ENCODE measurements at places on chromosomes 12 and 14.

- no peak for DNase-seq
Measured at GRCh38 chr12:74641694-74642093, 104.1 kb downstream of the ATXN7L3B start.

DNA sequence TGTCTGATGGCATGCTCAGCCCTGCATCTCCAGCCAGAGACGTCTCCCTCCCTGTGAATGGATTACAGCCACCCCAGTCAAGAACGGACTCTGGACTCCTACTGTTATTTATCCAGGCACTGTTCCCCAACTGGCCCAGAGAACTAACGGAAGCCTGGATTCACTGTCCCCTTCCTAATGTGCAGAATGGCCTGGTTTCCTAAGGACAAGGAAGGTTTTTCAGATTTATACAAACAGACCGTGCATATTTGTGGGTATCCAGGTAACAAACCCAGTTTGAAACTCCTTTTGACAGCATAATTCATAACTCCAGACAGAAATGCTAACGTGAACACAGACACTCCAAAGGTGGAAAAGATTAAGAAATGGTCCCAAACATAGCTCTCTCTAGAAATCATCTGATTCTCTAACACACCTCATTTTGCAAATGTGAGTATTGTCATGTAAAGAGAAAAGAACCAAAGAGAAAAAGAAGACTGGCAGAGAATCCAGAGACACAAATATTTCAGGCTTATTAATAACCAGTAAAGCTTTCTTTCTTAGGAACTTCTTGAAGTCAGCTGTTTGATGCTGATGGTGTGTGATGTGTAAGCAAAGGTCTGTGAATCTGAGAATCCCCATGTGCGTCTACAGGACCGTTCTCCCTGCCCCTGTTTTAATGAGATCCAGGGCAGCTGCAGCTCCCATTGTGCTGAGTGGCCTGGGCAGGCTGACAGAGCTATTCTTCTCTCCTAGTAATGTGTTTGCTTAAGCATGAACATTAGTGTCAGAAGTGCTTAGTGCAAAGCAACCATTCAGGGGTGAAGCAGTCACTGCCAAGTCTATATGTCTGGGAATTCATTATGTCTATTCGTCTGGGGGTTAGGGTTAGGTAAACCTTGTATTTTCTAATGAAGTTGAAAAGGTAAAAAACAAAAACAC, 86.8 kb upstream of the HIF1A start:
- DNase-seq, result peak; percentile 91

DNA sequence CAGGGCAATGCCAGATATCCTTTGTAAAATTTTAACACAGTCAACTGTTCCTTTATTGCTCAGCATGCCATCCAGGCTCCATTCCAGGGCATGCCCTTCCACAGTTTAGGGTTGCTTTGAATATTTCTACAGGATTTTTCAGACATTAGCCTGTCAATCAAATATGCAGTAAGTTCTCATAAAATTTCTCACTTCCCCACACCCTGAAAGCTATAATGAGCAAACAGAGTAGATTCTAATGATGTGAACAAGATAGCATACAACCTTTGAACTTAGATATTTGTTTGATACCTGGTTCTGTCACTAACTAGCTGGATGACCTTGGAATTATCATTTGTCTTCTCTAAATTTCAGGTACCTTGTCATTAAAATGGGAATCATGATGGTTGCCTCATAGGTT, 251.2 kb downstream of the SYT1 start:
- no peak for DNase-seq

GRCh38 chr12:84072961-84073360, 839.6 kb downstream of the SLC6A15 start:
- no peak for DNase-seq

DNA sequence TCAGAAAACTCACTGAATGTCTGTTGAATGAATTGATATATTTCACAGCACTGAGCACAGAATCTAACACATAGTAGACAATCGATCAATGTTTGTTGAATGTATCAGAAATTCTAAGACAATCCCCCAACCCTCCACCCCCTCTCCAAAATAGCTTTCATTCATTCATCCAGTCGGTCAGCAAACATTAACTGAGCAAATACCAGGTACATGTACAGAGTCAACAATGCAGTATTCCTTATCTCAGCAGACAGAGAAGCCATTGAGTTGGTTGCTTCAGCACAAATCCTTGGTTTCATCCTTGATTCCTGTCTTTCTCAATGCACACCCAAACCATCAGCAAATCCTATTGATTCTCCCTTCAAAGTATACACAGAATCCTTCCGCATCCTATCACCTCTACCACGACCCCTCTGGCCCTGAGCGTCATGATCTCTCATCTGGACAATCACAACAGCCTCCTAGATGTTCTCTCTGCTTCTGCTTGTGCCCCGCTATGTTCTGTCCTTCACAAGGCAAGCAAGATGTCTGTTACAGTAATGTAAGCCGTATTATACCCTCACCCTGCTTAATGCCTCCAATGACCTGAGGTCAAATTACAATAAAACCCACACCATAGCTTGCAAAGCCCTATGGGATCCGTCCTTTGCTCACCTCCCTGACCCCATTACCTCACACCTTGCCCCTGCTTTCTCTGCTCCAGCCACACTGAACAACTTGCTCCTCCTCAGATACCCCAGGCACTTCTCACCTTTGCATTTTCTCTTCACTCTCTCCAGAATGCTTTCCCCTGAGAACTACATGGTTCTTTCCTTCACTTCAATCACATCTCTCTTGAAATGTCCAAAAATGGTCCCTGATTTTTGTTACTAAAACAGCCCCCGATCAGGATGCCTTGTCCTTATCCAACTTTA, 738.1 kb upstream of the TBX3 start:
- no peak for DNase-seq

DNA sequence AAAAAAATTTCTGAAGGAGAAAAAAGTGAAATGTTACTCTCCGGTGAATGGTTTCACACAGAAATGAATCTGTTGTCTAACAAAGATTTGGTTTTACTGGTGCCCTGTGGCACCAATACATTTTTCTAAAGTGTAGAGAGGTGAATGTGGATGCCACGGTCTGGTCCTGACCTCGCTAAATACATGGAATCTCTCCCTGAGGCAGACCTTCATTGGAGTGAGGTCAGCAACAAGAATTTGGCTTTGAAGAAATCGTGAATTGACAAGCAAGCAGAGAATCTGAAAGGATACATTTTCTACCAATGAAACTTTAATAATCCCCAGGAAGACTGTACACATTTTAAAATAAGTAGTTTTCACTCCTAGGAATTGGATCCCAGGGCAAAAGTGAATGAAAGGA, 81.2 kb upstream of the OTOGL start:
- no peak for DNase-seq

DNA sequence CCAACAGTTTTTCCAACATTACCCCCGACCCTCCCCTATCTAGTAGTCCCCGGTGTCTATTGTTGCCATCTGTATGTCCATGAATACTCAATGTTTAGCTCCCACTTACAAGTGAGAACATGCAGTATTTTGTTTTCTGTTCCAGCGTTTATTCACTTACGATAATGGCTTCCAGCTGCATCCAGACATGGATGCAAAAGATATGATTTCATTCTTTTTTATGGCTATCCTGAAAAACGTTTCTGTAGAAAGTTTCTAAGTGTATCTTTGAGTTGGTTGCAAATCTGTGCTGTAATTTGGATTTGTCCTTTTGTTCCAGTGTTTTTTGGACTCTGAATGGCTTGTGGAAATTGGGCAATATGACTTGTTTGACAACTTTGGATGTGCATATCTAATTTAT, 11.7 kb downstream of the SP1 start:
- DNase-seq, result no peak

DNA sequence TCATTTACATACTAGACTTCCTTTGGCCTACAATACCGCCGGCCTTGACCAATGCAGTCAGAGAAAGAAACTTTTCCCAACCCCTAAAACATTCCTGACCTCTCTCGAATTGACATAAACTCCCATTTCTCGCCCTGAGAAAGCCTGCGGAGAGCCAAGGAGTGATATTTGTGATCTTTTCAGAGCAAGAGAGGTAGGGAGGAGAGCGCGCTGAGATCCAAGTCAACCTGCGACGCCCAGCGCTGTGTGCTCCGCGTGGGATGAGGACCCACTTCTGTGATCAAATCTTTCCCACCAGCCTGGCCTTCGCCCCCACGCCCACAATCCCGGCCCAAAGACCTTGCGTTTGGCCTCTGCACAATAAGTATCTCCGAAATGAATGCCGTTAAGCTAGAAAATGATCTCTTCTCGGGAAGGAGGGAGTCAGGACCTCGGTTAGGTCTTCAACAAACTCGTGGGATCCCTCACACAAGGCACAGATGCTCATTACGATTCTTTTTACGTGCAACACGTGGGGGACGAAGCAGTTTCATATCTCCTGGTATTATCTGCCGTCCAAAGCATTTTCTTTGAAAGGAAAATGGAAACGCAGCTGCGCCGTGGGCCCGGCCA, 6.3 kb upstream of the NPAS3 start:
- no peak for DNase-seq

GRCh38 chr14:39050389-39050788, 52.6 kb downstream of the SEC23A start:
- DNase-seq, result no peak

- no peak for DNase-seq
Measured at GRCh38 chr14:59455411-59455810, 9.8 kb downstream of the GPR135 start.

- no peak for DNase-seq
Measured at GRCh38 chr12:68290126-68290525, 36.7 kb upstream of the IL22 start.

DNA sequence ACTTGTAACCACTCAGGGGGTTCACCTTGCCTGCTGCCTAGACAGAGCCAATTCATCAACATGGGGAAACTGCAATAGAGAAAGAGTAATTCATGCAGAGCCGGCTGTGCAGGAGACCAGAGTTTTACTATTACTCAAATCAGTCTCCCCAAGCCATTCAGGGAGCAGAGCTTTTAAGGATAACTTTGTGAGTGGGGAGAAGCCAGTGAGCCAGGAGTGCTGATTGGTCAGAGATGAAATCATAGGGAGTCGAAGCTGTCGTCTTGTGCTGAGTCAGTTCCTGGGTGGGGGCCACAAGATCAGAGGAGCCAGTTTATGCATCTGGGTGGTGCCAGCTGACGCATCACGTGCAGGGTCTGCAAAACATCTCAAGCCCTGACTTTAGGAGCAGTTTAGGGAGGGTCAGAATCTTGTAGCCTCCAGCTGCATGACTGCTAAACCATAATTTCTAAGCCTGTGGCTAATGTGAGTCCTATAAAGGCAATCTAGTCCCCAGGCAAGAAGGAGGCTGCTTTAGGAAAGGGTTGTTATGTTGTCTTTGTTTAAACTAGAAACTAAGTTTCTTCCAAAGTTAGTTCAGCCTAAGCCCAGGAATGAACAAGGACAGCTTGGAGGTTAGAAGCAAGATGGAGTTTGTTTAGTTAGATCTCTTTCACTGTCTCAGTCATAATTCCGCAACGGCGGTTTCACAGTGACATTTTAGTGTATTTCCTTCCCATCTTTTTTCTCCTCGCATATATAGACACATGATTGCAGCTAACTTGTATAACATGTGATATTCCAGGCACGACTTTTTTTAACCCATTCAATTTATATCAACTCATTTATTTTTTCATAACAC, 68.9 kb upstream of the NCOR2 start:
- no peak for DNase-seq

GRCh38 chr12:31620311-31620710, 29.4 kb upstream of the DENND5B start:
- DNase-seq, result no peak

- no peak for DNase-seq
Measured at GRCh38 chr12:110501399-110501751, 536 bp downstream of the VPS29 start.

GRCh38 chr12:34398366-34398705, 376.0 kb downstream of the ALG10 start:
- DNase-seq, result no peak

- no peak for DNase-seq
Measured at GRCh38 chr12:121003650-121004049, 12.6 kb downstream of the C12orf43 start.

GRCh38 chr12:39393890-39394289, 49.0 kb downstream of the KIF21A start:
- no peak for DNase-seq

GRCh38 chr12:69345742-69346141, 2.4 kb upstream of the LYZ start:
- no peak for DNase-seq

DNA sequence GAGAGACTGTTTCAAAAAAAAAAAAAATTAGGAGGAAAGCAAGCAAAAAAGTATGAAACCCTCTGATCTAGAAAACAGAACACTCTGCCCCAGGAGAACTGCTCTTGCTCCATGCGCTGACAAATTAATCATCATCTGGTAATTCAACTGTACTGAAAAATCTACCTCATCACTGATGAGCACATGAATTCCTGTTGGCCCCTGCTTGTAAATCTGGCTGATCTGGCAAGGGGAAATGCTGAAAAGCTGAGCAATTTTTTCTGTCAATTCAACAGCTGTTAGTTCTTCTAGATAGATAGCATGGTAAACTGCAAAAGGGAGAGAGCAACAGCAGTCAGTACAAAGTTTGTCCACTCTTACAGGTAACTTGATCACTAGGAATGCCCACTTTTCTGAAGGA, 15.2 kb upstream of the CSRNP2 start:
- DNase-seq, result no peak

DNA sequence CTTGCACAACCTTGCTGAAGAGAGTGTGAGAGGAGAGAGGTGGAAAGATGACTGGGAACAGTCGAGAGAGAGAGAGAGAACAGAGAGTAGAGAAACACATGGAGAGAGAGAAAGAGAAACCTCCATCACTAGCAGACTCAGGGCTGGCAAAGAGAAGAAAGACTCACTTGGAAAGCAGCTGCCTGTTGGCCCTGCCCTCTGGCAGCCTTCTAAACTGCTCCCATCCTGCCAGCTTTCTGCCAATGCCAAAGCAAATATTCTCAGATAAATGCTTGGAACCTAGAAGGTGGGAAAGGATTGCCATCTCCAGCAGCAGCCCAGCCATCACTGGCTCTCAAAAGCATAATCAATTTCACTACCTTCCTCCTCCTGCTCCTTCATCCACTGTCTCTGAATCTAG, 107.9 kb upstream of the WSCD2 start:
- no peak for DNase-seq

- DNase-seq, result no peak
Measured at GRCh38 chr12:128983371-128983770, 130.1 kb downstream of the GLT1D1 start.

- DNase-seq, result no peak
Measured at GRCh38 chr12:12810553-12811021, 2.6 kb upstream of the DDX47 start.

GRCh38 chr14:52068615-52069306, at the start of gene NID2:
NID2 (minus strand) TSS chr14:52069059; CDS start chr14:52068994, 65 bp downstream.
- DNase-seq, result no peak

GRCh38 chr12:125129179-125129571, 63.9 kb downstream of the AACS start:
- DNase-seq, result no peak

DNA sequence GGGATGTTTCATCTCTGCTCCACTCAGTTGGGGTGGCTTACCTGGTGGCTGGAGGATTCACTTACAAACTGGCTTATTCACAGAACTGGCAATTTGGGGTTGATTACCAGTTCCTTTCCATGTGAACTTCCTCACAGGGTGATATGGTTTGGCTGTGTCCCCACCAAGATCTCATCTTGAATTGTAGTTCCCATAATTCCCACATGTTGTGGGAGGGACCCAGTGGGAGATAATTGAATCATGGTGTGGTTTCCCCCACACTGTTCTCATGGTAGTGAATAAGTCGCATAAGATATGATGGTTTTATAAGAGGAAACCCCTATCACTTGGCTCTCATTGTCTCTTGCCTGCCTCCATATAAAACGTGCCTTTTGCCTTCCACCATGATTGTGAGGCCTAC, 26.9 kb upstream of the IGF1 start:
- DNase-seq, result no peak

GRCh38 chr14:74545386-74545785, 51.8 kb downstream of the ISCA2 start:
- DNase-seq, result no peak

GRCh38 chr12:623865-624372, 39.3 kb downstream of the NINJ2 start:
- DNase-seq, result no peak
